C1 segment of cervical spinal cord (tissue), 14 donors: ENCODE measurements at places on chromosomes 4 and X.

- DNase-seq = peak; percentile 22
Measured at GRCh38 chr4:23889814-23890341, at the start of gene PPARGC1A. Gene PPARGC1A, minus strand, starts transcription at chr4:23890047. Its CDS starts 90 bp downstream, at chr4:23889957.

GRCh38 chr4:161320377-161320776, 843.4 kb downstream of the FSTL5 start:
- no peak for DNase-seq

DNA sequence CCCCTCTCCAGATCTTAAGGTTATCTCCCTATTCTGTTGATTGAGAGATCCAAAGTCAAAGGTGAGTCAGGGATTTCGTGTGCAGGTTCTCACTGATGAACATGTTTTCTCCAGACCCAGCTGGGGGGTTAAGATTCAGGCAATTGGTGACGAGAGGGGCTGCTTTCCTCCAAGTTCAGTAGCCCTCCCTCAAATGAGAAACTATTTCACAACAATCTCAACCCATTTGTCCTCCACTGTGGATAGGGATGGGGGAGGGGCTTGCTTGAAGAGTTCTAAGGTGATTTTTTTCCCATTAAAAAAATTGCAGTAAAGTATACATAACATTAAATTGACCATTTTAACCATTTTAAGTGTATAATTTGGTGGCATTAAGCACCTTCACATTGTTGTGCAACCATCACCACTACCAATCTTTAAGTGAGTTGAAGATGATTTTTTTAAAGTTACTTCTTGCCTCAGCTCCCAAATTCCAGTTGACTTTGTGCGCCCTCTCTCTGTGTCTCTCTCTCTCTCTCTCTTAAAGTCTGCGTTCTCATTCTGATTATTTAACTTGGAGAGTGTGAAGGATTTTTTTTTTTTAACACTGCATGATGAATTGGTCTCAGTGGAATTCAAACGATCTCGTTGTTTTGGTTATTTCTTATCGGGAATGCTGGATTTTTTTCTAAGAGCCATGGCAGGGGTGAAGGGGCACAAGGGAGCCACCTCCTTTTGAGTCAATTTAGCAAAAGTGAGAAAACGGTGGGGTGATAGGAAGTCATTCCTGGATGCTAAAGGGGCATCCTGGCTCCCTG, 175.9 kb downstream of the SHROOM3 start:
- DNase-seq = no peak

DNA sequence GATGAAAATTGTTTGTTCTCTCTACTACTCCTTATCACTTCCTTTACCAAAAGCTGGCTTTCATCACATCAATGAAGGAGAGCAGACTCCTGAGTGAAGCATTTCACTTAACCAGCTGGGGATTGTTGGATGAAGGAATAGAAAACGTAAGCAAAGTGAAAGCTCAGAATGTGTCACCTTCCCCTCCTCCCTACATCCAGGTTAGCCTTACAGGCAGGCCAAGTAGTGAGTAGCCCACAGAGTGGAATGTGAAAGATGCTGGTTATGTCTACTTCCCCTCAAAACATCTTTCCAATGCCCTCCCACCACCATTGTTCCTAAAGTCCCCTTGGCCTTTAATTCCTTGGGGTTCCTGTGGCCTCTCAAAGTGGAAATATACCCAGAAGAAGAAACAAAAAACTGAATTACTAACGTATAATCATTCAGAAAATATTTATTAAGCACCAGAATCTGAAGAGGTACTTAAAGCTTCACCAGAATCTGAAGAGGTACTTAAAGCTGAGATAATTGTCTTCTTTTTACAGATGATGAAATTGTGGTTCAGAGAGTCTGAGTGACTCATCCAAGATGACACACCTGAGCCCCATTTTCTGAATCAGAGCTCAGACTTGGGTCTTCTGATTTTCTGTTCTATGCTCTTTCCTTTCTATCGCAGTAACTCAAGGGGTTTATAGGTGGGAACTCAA, 6.5 kb downstream of the P2RY4 start:
- no peak for DNase-seq

- DNase-seq = no peak
Measured at GRCh38 chrX:68533656-68534055, 34.8 kb downstream of the YIPF6 start.

- no peak for DNase-seq
Measured at GRCh38 chr4:42302348-42302747, 94.9 kb upstream of the SHISA3 start.

- no peak for DNase-seq
Measured at GRCh38 chrX:8048466-8048865, 121.3 kb upstream of the PNPLA4 start.

DNA sequence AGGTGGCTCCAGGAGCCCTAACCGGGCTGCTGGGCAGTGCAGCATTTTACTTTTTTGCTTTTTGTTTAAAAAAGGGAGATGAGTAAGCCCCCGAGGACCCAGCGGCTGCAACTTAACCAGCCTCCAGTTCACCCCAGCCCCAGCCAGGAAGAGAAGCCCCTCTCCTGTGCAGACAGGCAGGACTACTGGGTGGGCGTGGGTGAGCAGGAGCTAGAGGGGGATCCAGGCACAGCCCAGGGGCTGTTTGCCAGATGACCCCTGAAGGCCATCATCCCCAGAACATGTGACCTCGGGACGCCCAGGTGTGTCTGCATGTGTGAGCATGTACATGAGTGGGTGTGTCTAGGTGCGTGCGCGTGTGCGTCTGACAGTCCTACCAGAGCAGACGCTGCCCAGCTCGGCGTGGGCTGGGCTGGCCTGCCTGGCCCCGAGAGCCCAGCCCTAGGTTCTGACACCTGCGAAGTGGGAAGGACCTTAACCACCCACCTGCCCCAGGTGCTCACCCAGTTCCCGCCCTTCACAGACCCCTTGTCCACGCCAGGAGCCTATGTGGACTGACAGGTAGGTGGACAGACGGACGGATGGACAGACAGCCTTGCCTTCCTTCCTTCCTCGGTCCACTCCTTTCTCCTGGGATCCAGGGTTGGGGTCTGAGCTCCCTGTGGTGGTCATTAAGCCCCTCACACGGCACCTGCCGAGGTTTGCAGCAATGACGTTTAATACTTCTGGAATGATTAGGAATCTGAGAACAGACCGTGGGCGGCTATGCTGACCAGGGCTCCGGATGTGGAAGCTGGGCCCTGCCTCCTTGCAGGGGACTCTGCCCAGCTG, 7.8 kb upstream of the HAUS3 start:
- DNase-seq = no peak

- no peak for DNase-seq
Measured at GRCh38 chr4:165502916-165503907, 124.4 kb downstream of the CPE start.

DNA sequence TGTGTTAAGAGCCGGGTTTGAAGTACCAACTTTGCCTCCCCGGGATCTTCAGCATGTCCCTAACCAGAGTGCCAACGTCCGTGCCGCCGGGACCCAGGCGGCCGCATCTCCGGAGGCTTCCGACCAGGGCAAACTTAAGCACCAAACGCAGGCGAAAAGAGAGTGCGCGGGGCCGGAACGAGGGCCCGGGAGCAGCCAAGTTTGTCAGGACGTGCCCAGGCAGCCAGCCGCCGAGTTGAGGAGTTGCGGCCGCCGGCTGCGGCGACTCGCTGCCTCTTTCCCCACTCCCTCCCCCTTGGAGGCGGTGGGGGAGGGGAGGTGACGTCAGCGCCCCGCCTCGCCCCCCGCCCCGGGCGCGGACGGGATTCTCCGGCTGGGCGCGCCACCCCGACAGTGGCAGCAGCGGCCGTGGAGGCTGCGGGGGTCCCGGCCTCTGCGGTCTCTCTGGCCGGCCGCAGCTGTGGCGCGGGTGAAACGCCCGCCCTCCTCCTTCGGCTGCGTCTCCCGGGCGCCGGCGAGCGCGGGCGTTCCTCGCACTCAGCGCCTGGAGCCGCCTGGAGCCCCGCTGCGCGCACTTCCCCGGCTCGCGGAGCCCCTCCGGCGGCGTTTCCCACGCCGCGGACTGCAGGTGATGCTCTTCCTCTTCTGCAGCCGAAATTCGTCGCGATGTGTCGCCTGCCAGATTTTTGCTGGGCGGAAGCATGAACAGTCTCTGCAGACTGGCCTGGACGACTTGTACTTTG, 2.9 kb upstream of the FAT1 start:
- peak; percentile 39 for DNase-seq

DNA sequence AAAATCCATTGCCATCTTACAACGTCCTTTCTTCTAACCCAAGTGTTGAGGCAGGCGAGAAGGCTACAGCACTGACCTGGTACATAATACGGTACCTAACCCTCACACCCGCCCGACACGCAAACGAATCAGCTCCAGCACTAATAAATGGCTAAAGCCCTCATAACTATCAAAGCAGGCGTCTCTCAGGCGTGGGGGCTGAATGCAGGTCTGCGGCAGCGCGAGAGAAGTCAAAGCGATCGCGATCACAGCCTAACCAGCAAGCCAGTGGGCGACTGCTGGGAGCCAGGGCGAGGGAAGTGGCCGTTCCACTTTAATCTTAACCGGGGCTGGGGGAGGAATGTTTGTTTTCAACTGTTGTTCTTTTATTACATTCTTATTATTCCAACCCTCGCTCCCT, 1.5 kb downstream of the CDX4 start:
- DNase-seq = no peak

- no peak for DNase-seq
Measured at GRCh38 chr4:21946858-21947257, 1.7 kb downstream of the KCNIP4 start.
